ENCODE measurements at places on chromosomes 2 and 18.

DNA sequence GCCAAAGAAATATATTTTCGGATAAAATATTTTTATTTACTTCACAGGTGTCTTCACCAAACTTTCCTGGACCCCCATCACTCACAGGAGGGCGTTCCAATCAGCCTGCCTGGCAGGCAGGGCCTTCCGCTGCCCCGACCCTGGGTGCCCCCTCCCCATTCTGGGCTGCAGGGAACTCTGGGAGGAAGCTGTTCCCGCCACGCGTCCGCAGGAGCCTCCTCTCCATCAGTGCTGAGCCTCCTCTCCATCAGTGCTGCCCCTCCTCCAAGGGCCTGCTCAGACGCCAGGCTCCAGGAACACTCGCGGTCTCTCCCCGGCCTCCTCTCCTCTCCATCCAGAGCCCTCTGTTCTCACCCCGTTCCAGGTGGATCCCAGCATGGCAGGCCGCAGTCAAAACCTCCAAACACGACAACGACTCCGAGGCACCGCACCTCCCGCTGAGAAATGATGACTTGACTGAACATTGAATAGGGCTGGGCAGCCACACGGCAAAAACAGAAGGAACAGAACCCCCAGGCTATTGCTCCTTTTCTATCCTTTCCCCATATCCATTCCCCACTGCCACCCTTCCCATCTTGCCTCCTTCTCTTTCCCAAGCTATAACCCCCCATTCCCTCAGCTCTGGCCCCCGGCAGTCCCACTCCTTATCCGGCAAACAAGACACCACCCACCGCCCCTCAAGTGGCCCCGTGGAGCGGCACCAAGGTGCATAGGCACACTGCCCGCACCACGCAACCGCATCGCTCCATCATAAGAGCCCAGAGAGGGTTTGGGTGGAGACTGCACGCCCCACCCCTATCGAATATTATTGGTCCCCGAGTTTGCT, 268.6 kb upstream of the RAB6C start:
- no peak for DNase-seq

DNA sequence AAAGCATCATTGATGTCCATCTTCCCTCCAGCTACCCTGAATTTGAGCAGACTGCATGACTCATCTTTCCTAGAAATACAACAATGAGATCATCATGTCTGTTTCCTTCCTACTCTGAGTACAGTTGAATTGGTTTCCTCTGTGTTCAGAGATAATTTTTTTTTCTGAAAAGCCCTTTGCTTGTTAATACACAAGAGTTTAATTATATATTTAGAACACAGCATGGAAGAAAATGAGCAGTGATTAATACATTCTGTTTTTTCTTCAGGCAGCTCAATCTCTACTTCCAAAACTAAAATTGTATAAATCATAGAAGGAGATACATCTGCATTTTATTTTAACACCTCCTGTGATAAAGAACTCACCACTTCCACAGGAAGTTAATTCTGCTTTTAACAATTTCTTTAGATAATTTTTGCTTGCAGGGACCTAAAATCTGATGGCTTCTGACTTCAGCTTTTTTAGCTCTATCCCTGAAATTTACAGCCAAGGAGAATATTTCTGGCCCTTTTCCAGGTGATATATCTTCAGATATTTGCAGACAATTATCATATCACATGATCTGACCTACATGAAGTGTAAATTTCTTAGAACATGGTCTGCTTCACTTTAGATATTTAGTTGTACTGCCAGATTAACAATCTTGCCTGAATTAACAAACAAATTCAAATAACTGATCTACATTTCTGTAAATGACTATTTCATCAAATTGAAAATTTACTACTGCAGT, 249.0 kb downstream of the TRIB2 start:
- DNase-seq = no peak

DNA sequence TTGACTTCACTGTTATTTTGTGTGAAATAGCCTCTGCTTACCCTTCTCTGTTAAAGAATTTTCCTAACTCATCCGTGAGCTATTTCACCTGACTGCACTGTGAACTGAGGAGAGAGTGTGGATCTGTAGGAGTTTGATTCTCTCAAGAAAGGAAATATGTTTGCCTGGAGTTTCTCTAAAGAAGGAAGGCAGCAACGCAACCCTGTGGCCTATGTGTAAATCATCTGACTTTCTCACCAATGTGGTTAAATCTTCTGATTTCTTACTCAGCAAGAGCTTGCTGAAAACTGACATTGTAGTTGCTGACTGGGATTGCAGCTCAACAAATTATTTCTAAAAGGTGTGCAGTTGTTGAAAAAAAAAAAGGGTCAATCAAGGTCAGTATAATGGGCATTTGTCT, 153.9 kb upstream of the PELI1 start:
- DNase-seq = no peak

GRCh38 chr2:24576146-24576545, 85.1 kb downstream of the NCOA1 start:
- no peak for DNase-seq

- DNase-seq = no peak
Observed at GRCh38 chr18:6814882-6815425, 85.4 kb downstream of the ARHGAP28 start.

GRCh38 chr2:31831585-31831984, 179.2 kb downstream of the MEMO1 start:
- no peak for DNase-seq

DNA sequence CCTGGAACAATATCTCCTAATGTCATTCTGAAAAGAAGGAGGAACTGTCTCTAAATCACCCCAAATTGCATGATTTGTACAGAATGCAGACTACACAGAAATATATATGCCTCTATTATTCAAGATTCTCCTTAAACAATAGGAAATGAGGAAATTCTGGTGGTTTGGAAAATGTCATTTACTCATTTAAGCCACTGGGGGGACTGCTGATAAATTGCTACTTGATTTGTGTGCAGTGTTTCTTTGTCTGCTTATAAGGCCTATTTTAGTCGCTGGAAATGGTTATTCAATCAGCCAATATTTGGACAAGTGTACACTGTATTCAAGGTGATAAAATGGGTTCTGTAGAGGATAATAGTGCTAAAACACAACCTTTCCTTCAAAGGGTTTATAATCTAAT, 801.9 kb upstream of the CELF4 start:
- no peak for DNase-seq

GRCh38 chr2:226873826-226874225, 38.0 kb downstream of the RHBDD1 start:
- DNase-seq = no peak

- DNase-seq = no peak
Observed at GRCh38 chr2:133338224-133338623, 230.0 kb downstream of the NCKAP5 start.

- no peak for DNase-seq
Observed at GRCh38 chr2:195414537-195415100, 242.4 kb upstream of the SLC39A10 start.

DNA sequence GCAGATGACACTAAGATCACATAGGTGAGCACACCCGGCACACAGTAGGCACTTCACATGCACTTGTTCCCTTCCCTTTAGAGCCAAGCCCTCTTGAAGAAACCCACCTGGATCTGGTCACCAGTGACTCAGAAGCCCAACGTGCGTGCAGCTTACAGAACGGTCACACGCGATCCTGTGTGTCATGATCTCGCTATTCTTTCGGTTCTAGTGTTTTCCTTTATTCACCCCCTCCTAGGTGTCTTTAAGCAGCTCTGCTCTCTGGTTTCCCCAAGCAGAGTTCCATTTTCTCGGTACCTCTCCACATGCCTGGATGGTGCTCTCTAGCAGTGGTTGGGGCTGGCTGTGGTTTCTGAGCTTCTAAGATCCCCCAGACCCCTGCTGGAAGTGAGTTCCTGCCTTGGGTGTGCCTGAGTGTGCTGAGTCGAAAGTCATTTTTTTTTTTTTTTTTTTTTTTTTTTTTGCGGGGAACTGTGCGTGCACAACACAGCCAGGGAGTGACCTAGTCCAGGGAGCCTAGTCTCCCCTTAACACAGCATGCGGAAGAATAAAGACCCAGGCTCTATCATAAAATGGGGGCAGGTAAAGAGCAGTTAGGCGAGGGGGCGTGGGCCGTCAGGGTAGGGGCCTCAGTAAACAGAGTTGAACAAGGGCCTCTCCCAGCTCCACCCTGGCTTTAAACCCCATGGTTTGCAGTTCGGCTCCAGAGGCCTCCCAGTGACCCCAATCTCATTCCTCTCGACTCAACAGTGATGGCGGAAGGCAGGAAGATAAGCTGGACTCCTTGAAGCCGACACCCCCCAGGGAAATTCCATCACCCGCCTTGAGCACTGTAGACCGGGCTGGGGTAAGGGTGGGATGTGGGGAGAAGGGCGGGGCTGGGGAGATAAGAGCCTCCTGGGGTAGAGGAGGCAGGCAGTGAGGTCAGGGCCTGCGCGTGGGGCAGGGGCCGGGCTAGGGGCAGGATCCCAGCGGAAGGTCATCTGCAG, 29.8 kb upstream of the DNMT3A start:
- DNase-seq = no peak

- DNase-seq = no peak
Observed at GRCh38 chr2:226435146-226435545, 364.5 kb downstream of the IRS1 start.

DNA sequence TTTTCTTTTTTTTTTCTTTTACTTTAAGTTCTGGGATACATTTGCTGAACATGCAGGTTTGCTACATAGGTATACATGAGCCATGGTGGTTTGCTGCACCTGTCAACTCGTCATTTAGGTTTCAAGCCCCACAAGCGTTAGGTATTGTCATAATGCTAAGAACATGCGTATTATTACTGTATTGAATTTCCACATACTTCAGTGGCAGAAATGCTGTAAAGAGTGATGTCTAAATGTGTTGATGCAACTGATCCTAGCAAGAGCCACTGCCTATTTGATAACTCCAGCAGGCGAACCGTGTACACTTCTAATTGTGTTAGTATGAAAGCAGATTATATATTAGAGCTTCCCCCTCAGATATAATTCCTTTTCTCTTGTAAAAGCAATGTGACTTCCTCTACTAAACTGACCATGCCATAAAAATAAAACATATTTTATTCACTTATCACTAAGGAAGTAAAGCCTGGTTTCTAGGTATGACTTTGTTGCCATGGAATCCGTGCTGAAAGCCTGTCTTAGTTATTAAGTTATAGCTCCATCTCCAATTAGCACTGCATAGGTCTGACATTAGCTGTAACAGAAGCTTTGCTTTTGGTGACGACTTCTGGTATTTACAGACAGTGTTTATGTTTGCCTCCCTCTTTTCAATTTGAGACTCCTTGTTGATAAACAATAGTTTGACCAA, 280.0 kb downstream of the GALR1 start:
- DNase-seq = no peak

DNA sequence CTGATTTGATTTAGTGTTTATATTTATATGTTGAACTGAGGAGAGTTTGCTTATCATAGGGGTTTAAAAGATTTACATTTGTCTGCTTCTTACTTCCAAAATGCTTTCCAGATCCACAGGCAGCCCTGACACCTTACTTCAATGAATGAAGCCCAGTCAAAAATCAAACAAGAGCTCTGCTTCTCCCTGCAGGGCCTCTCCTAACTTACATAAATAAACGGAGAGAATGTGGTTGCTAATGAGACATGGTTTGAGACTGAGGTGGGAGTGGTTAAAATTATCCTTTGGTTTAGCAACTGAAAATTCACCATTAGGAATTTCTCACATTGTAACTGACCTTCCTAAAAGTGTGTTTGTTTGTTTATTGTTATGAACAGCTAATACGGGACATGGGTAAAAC, 612.3 kb upstream of the FANCL start:
- DNase-seq = no peak

- no peak for DNase-seq
Observed at GRCh38 chr2:45264227-45265225, 255.3 kb upstream of the SIX2 start.

GRCh38 chr2:165469417-165469816, at the start of gene CSRNP3:
CSRNP3 (plus strand) TSS chr2:165469698; CDS start chr2:165595066, 125,368 bp downstream.
- peak; percentile 4 for DNase-seq

DNA sequence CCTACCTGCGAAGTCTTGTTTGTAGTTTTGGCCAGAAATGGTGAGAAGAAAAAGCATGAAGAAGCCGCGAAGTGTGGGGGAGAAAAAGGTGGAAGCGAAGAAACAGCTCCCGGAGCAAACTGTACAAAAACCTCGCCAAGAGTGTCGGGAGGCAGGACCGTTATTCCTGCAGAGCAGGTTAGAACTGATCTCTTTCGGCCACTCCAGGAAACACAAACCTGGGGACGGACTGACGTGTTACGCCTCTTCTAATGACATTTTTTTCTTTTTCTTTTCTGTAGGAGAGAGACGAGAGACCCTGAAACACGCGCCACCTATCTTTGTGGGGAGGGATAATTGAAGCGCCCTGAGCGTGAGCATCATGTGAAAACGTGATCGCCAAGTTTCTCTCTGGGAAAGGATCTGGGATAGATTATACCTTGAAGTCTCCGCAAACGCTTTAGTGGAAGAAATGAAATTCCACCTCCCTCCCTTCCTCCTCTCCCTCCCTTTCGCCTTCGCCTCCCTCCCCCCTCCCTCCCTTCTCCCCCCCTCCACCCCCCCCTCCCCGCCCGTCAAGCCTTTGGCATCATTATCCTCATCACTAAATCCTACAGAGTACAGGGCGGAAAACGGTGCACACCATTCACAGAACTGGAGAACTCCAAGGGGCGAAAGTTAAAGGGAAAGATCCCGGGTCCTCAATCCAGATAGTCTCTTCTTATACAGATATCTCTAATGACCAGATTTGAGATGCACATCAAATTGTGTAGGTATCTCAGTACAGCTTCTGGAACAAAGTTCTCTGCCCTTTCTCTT, at the start of gene ZEB2:
TSS of gene ZEB2 (minus strand) at position 186 of the 798 bp plus-strand sequence. CDS start 2,769 bp downstream, outside the sequence.
- no peak for DNase-seq

- DNase-seq = no peak
Observed at GRCh38 chr2:10033251-10034006, 9.9 kb upstream of the KLF11 start.

DNA sequence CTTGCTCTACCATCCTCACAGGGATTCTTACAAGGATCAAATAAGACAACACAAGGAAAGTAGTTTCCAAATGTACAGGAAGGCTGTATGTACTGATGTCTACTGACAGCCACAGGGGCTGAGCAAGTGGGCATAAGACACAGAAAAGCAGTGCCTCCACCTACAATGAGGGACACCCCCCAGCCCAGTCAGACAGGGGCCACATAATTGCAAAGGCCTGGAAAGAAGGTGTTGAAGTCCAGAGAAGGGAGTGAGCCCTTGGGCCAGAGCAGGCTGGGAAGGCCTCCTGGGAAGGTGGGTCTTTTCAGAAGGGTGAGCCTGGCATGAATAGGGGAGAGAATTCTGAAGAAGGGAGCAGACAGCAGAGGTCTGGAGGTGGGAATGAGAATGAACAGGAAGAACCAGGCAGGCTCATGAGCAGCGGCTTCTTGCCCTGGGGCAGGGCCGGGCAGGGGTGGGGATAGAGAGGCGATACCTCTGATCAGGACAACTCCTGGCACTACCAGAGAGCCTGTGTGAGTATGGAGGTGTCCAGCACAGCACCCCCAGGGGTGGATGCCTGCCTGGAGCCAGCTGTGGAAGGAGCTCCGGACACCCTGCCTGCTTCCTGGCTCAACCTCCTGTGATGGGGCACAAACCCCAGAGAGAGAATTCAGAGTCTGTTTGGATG, 30.1 kb downstream of the HS1BP3 start:
- no peak for DNase-seq

DNA sequence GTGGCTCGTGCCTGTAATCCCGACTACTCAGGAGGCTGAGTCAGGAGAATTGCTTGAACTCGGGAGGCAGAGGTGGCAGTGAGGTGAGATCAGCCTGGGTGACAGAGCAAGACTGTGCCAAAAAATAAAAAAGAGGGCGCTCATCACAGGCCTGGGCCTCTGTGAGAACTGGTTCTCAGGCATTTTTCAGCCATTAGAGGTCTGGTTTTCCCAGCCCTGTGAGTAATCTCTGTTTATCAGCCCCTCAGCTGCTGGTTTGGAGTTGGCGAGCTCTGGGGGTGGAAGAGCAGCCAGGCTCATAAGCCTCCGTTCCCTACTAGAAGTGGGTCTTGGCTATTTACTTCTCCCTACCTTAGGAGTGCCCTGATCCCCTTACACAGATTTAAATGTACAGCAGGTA, 53.1 kb downstream of the CHRNA1 start:
- no peak for DNase-seq
